ENCODE measurements at places on chromosomes 5 and 9.
A peak's percentile ranks its signal among the peaks of the same experiment; 100 is the strongest.

DNA sequence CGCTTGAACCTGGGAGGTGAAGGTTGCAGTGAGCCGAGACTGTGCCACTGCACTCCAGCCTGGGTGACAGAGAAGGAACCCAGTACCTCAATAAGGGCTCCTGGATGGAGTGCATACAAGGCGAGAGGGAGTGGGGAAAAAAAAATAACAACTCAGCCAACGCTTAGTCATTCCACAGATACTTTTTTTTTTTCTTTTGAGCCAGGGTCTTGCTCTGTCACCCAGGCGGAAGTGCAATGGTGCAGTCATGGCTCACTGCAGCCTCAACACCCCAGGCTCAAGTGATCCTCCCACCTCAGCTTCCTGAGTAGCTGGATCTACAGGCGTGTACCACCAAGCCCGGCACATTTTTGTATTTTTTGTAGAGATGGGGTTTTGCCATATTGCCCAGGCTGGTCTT is 59.5 kb upstream of the GGTA1 start:
- DNase-seq = no peak

DNA sequence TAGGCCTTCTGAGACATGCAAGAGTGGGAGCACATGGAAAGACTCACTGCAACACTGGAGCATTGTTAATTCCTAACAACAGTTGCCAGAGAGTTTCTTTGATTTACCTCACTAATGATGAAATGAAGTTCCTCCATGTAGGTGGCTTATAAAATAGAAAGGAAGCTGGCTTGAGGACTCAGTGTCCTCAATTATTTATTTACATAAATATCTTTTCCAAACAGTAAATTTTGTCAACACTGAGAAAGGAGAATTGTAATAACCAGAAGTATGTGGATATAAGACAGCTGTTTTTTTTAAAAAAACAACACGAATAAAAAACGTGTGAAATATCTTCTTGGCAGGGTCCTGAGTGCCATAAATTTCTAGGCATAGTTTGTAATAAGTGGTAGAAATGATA is 9.1 kb upstream of the SLC27A6 start:
- DNase-seq = no peak

- no peak for DNase-seq
Observed at GRCh38 chr9:18269561-18269960, 204.4 kb upstream of the ADAMTSL1 start.

DNA sequence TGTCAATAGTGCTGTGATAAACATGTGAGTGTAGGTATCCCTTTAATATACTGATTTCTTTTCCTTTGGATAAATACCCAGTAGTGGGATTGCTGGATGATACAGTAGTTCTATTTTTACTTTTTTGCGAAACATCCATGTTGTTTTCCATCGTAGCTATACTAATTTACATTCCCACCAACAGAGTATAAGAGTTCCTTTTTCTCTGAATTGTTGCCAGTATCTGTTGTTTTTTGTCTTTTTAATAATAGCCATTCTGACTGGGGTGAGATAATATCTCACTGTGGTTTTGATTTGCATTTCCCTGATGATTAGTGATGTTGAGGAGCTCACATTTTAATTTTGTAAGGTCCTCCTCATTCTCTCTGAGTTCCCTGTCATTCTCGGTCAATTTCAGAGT is 71.1 kb upstream of the NFIL3 start:
- DNase-seq = no peak

DNA sequence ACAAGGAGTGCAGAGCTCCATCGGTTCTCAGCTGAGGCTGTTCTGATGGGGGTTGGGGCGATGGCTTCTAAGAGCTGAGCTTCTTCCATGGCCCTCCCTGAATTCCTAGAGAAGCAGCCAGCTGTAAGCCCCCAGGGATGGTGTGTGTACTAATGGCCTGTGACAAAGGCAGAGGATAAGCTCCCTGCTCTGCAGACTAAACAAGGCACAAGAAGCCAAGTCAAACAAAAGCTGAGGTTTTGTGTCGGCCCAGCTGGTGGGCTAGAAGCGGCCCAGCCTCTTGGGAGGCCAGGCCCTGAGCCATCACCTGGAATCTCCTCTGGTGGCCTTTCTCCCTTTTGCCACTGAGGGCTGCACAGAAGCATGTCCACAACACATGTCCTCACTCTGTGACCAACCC is 75.0 kb upstream of the XPA start:
- no peak for DNase-seq

GRCh38 chr5:172527559-172527958 is 73.2 kb upstream of the SH3PXD2B start:
- no peak for DNase-seq

DNA sequence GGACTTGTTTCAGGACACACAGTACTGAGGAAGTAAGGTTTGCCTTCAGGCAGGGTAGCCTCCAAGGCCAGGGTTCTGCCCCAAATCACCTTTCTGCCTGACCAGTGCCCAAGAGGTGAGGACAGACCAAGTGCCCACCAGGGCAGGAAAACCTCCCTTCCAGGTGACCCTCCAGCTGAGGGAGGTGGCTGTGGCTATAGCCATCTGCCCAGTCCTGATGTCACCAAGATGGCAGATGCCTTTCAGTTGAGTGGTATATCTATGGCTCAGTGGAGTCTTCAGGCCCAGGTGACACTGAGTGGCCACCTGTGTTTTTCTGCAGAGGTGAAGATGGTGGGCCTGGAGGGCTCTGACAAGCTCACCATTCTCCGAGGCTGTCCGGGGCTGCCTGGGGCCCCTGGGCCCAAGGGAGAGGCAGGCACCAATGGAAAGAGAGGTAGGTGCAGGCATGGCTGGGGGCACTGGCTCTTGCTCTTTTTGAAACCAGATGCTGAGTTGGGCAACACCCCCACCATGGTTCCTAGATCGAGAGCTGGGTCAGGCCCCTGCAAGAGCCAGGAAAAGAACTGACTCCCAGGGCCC is 1.7 kb downstream of the FCN2 start:
- DNase-seq = no peak

- DNase-seq = no peak
Observed at GRCh38 chr9:512555-513272, 298.0 kb downstream of the DOCK8 start.

DNA sequence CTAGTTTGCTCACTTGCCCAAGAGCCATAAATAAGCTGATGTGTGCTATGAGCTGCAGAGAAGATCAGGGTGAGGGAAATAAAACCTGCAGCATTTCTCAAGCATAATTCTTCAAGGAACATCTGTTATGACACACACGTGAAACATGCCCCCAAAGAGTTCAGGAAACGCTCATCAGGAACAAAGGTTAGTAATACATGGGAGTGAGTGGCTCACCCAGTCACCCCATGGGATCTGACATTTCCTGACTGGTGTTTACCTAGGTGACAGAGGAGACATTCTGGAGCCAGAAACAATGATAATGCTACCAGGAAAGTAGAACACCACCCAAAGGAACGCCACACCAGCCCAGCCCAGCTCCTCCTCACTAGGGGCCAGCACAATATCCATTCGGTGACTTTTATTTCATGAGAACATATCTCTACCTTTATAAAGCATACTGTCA is 66.0 kb downstream of the FRMD3 start:
- no peak for DNase-seq

GRCh38 chr9:81082221-81082620 is 607.1 kb downstream of the TLE1 start:
- no peak for DNase-seq

DNA sequence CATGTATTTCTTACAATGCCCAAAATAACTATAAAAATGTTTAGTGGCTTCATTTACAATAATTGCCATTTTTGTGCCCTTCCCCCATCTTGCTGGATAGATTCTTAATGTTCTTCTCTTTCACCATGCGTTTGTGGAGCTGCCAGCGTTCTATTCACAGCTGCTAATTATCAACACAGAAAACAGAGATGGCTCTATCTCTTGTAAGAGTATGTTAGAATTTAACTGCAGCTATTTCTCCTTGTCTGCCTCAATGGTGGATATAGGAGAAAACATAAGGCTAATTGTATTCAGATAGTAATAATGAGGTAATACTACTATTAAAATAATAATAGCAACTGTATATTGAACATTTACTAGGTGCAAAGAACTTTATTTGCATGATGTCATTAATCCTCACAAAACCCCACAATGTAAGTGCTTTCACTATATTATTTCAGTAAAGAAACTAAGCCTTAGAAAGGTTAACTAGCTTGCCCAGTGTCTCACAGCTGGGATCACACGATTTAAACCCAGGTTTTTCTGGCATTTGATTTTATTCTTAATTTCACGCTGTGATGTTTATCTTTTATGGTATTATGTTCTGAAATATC is 50.1 kb downstream of the JAKMIP2 start:
- no peak for DNase-seq

DNA sequence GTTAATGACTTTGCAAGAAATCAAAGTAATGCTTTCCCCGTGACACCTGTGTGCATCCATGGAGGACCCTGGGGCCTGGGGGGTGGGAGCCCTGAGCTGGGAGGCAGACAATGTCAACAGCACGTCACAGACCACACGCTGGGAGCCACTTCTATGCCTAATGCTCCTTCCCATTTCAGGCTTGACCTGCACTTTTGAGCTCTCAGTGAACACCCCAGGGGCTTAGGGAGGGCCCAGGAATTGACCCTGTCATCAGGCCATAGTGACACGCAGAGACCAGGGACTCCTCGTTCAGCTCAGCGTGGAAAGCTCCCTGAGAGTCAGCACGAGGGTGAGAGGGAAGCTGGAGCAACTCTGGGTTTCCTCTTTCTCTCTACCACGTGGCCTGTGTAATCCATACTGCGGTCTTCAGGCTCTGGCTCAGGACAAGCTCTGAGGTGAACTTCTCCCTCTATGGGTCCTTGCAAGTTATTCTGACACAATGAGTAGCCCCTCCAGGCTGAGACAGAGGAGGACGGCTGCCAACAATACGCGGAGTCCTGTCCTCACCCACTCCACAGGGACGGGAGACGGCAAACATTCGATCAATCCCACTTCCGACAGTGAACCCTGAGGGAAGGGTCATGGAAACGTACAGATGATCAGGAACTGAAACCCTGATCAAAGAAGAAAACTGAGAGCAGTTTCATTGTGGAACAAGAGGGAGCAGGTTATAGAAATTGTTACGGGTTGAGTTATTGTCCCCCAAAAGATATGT is 130.8 kb upstream of the IRX4 start:
- no peak for DNase-seq

DNA sequence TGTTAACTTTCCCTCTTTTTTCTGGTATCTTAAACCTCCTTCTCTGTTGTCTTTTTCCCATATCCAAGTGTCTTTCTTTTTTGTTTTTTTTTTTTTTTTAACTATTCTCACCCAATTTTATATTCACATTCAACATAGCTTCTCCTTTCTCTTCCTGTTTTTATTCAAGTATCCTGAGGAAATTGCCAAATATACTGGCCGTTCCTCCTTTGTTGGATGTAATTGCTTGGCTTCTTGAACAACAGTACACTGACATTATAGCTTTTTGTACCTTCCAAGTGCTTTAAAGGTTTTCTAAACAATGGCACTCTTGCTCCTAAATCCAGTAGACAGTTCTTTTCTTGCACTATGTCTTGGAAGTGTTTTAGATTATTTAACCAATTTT is 1146.8 kb downstream of the MAT2B start:
- no peak for DNase-seq

DNA sequence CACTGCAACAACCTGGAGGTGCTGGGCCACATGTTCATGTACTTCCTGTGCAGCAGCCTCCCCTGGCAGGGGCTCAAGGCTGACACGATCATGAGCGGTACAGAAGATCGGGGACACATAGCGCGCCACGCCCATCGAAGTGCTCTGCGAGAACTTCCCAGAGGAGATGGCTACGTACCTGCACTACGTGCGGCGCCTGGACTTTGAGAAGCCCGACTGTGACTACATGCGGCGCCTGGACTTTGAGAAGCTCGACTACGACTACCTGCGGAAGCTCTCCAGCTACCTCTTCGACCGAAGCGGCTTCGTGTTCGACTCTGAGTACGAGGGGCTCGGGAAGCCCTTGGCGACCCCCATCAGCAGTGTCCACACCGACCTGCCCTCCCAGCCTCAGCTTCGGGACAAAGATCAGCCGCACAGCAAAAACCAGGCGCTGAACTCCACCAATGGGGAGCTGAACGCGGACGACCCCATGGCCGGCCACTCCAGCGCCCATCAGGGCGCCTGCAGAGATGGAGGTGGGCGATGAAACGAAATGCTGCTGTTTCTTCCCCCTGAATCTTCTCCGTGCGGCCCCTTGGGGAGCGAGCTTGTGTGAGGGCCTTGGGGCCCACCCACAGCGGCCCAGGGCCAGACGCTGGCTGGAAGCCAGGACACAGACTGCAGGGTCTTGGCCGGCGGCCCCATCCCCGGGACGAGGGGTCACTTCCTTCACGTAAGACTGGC is 56.5 kb downstream of the JAK2 start:
- DNase-seq = peak; percentile 68

GRCh38 chr5:124036786-124037185 is 524.8 kb downstream of the CSNK1G3 start:
- DNase-seq = no peak

DNA sequence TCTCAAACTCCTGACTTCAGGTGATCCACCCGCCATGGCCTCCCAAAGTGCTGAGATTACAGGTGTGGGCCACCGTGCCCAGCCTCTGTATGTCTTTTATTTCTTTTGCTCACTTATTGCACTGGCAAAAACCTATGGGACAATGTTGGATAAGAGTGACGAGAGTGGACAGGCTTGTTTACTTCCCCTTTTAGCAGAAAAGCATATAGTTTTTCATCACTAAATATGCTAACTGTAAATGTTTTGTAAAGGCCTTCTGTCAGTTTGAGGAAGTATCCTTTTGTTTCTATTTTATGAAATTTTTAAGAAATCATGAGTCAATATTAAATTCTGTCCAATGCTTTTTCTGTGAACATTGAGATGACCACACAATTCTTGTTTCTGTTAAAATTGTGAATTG is 103.3 kb downstream of the AUH start:
- no peak for DNase-seq

GRCh38 chr5:171724468-171725204 is 61.0 kb upstream of the SMIM23 start:
- no peak for DNase-seq

GRCh38 chr5:79025054-79025472 is 40.0 kb upstream of the ARSB start:
- no peak for DNase-seq

- DNase-seq = no peak
Observed at GRCh38 chr5:168976311-168976970, 324.5 kb downstream of the SLIT3 start.

DNA sequence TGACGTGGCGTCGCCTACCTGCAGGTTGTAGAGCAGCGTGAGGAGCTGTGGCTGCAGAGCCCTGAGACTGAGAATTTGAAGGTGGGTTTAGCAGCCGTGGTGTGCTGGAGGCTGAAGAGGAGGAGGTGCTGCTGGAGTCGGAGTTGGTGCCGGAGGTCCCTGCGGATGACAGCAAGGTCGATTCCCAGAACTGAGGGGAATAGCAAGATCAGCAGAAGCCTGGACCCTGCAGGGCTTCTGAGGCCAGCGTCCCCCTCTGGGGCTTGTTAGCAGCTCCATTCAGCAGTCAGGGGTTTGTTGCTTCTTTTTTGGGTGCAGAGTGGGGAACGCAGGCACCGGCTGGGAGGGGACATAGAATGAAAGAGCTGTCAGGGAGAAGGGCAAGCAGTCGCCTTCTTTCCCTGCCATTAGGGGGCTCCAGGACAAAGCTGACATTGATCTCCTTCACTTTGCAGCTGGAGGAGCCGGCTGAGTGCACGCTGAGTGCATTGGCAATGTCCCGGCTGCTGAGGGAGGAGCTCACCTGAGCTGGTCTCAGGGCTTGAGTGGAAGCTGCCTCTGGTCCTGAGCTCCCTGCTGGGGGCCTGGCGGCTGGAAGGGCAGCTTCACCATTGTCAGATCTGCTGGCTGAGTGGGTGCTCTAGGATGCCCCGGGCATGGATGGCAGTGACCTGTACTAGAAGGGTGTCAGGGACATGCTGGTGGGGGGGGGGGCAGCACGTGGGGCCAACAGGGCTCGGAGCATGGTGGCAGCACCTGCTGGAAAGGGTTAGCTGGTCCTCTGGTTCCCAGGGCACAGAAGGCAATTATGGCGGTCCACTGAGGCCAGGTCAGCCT is 20.8 kb downstream of the OBP2B start:
- no peak for DNase-seq

Data from upper lobe of left lung (tissue), 6 donors.